Tibial nerve (tissue), 4 donors: ENCODE measurements at places on chromosomes 12 and 14.
A peak's percentile ranks its signal among the peaks of the same experiment; 100 is the strongest.

DNA sequence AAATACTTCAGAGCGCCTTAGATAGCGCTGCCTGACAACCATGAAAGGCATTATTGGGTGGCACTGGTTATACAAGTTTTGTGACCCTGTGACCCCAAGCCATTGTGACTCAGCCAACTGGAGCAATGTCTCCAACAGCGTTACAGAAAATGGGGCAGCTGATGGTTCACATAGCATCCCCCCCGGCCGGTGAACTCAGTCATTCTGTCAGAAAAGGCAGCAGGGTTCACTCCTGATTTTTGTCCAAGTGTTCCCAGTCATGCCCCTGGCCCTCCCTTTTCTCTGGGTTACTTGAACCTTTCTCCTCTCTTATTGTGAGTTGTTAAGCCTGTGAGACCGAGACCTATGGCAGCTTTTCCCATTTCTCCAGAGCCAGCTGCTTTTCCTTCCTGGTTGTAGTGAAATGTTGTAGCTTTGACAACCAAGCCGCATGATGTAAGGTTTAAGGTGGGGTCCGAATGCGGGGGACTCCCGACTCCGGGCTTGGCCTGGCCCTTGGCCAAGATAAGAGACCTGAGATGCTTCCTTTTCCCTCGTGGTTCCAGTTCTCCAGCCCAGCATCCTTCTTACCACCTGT, 22.0 kb downstream of the CD9 start:
- no peak for DNase-seq

DNA sequence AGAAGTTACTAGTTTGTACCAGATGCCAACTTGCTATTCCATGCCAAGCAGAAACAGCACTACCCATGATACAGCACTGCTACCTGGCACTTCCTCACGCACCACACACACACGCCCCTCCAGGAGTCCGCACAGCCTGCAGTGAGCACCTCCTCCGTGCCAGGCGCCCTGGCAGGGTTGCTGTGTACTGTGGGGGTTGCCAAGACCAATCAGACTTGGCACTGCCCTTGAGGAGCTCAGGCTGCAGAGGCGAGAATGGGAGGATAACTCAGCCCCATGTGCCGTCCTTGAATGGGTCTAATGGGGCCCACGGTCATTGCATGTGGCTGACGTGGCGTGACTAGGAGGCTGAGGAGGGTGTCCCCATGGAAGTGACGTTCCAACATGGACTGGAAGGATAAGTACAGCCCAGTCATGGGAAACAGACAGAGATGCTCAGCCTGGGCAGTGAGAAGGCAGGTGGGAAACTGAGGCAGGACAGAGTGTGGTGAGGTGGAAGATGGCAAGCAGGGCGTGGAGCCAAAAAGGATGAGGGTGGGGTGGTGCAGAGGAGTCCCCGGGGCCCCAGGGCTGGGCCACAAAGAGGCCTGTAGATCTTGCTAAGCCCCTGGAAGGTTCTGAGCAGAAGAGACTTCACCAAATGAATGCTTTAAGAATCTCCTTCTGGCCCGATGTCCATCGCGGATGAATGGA, 65.3 kb upstream of the C14orf180 start:
- DNase-seq, result no peak

DNA sequence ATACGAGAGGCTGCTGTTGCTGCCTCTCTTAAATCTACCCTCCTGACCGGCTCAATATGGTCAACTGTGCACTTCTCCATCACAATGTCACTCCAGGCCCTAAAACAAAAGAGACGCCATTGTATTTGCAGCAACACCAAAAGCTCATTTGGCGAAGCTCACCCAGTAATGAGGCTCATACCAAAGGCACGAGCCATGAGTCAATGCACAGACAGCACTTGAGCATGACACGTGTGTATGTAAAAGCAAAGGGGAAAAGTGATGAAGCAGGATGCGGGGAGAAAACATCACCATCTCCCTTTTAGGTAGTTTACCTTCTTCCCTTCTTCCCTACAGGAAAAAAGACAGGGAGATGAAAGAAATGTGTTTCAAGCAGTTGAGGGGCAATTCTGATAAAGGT, 150.3 kb downstream of the FOXN3 start:
- no peak for DNase-seq

DNA sequence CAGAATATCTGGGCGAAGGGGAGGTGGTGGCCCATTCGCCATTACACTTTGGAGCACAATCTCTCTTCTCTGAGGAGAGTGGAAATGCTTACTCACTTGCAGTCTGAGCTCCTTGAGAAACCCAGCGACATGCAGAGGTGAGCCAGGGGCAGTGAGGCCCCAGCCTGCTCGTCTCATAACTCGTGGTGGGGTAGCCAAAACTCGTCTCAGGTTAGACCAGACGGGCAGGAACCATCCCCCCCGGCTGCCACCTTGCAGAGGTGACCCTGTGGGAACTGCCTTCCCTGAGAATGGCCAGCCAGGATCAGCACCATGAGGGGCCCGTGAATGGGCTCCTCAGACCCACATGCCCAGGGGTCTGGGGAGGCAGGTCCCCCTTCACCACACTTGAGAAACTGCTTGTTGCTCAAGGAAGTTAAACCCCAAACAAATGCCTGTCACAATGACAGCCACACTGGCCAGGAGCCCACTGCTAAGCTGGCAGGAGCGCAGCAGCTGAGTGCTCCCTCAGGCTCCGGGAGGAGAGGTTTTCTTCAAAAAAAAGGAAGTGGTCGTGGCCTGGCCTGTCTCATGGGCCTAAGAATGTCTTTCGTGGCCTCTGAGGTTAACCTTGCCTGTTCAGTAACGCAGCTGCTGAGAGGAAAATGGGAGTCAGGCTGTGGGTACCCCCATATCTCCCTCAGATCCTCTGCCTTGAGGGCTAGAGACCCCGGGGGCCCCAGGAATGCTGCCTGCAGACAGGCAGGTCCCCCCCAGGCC, 9.2 kb upstream of the ALDH2 start:
- DNase-seq, result no peak

GRCh38 chr12:66603981-66604479, 74.8 kb downstream of the GRIP1 start:
- DNase-seq, result no peak

DNA sequence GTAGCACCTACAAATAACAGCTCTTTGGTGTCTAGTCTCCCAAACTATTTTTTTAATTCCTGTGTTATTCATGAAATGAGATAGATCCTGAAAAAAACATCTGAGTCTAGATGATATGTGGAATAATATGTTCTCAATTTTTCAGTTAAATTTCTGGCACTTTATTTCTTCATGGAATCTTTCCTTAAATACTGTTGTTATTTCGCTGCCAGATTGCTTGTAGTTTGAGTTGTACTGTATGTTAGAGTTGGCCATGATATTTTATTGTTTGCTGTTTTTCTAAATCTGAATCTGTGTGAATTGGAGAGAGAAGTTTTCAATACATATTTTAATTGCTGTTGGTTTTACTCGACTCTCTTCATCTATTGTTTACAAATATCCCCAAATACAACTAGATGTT, 500.5 kb downstream of the EGLN3 start:
- DNase-seq, result no peak

DNA sequence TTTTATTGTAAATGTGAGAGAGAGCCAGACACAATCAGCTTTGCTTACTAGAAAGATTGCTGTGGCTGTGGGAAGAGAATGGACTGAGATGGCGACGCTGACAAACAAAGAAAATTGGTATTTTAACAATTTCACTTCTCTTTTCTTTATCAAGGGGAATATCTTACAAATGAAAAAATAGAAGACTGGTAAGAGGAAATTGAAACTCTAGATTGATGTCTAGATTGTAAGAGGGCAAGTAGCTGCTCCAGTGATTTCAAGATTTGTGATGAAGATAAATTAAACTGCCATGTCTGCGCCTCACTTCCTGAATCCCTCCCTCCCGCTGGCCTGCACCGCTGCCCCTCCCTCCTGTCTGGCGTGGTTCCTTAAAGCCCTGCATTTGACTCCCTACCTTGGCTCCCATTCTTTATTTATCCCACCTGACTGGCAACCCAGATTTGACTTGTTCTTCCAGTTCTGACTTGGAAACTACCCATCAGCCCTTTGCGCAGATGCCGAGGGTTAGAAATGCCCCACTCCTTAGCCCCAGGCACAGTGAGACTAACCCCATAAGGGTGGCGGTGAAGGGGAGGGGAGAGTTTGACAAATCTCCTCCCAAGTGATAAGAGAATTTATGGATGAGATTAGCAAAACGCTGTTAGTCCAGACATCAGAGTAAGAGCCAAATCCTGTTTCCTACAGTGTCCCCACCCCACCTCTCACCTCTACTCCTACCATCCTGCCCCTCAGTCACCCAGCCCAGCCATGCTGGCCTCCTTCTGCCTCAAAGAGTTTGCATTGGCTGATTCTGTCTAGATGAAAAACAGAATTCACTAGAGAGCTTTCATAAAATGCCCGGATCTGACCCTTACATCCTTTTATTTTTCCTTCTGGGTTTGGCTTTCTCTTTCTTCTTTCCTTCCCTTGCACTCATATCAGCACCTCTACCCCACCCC, 125.3 kb upstream of the ATF7IP start:
- DNase-seq, result no peak

GRCh38 chr14:89399157-89399556, 17.9 kb downstream of the FOXN3 start:
- no peak for DNase-seq

DNA sequence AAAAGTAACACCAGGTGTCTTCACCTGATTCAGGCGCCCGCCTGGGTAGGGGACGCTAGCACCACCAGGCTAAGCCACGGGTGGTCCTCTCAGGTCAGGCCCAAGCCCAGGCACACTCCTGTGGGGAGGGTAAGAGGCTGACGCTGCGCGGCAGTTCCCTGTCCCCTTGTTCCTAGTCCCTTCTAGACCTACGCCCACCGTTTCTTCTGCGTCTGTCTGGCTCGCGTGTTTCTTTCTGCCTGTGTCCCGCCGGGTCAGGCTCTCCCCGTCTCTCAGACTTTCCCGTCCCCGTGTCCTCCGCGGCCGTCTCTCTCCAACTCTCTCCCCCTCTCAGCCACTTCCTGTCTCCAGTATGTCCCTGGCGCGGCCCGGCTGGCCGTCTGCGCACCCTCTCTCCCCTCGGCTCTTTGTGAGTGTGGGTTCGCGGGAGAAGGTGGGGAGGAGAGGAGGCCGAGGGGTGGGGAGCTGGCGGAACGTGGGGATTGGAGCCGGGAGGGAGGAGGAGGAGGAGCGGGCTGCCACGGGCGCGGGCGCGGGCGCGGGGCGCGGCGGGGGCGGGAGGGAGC, 3.1 kb upstream of the TNS2 start:
- peak; percentile 92 for DNase-seq

DNA sequence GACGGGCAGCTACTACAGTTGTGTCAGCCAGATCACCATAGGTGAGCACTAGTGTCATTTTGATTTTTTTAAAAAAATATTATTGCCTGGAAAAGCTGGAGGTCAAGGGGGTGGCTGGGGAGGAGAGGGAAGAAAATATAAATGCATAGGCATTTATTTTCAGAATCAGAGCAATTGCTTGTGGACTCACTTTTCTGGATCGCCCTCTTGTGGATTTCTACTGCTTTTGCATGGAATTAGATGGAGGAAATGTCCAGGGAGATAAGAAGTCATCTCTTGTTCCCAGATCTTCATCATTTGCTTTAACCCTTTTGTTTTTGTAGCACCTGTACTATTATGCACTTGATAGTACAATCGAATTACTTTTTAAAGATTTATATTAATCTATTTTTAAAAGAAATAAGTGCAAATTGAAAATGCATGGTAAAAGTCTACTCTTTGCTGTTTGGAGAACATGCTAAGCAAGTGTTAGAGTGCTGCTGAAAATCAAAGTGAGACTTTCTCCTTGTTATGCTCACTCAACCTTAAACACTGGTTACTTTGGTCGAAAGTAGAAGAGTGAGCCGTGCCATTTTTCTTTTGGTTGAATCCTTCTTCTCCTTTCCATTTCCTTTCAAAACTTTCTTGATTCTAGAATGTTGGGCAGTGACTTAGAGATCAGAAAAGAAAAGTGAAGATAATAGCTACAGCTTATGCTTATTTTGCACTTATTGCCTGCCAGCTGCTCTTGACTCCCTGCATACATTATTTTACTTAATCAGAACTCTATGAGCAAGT, 60.6 kb upstream of the ANO4 start:
- DNase-seq, result no peak

DNA sequence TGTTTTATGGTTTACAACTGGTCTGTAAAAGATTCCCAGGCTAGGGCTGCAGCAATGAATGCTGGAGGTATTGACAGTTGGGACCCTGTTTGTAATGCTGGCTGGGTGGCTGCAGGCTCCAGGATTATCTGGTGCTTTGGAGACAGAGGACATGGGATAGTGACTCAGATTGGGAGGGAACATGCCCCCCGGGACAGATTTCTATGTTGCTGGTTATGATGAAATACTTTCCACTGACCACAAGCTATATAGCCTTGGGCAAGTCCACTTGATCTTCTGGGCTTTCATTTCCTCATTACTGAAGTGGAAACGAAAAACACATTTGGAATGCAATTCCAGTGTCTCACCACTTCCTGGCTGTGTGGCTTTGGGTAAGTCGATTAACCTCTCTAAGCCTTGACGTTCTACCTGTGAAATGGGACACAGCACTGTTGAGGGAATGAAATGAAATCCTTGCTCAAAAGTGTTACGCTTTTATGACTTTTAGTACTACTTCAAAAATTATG, 6.3 kb upstream of the TPCN1 start:
- DNase-seq, result peak; percentile 86

DNA sequence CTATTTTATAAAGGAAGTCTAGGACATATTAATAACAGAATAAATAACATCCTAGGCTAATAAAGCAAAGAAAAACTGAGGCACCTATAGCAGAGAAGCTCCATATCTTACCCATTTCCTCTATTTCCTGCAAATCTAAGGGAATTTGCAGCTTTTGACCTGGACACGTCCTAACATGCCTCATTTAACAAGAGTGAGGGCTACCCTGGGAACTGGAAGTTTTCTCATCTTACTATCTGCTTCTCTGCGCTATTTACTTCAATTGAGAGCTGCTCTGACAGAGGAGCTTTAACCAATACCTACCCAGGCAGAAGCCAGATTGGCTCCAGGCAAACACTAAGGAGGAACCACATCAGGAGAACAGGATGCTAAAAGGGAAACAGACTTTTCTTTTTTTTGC, 5.7 kb downstream of the YBX3 start:
- DNase-seq, result no peak

- no peak for DNase-seq
Observed at GRCh38 chr12:25830456-25830855, 128.0 kb upstream of the RASSF8 start.

DNA sequence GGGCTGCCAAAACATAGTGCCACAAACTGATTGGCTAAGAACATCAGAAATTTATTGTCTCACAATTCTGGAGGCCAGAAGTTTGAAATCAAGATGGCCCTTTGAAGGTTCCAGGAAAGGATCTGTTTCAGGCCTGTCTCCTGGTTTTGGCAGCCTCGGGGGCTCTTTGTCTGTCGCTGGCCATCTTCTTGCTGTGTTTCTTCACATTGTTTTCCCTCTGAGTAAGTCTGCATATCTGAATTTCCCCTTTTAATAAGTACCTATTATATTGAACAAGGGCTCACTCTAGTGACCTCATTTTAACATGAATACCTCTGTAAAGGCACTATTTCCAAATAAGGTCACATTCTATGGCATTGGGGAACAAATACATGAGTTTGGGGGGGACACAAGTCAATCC, 467.1 kb upstream of the MGAT4C start:
- DNase-seq, result no peak

GRCh38 chr14:51147183-51147582, 52.3 kb upstream of the TRIM9 start:
- DNase-seq, result no peak
